ENCODE measurements at places on chromosomes 13 and 19. TPM values are rescaled to one million over a fixed set of nuclear protein-coding genes. Genes with fewer than 3 reads are reported as not detected.

CRYL1 gene
- total RNA-seq, result 18.2 TPM

ZNF566 gene
- 3.8 TPM for total RNA-seq

- H3K4me3 ChIP-seq, result no peak overlapping the region
- H3K4me1 ChIP-seq, result peaks cover 48% of the 10 kb centered on the region
- H3K36me3 ChIP-seq, result no peaks in the 10 kb centered on the region
- peak overlapping the region; percentile 75 for H3K27ac ChIP-seq
Observed at GRCh38 chr19:18046059-18046718, 38.2 kb downstream of the ARRDC2 start.

MAP2K2 gene
- total RNA-seq, result 129 TPM

DNA sequence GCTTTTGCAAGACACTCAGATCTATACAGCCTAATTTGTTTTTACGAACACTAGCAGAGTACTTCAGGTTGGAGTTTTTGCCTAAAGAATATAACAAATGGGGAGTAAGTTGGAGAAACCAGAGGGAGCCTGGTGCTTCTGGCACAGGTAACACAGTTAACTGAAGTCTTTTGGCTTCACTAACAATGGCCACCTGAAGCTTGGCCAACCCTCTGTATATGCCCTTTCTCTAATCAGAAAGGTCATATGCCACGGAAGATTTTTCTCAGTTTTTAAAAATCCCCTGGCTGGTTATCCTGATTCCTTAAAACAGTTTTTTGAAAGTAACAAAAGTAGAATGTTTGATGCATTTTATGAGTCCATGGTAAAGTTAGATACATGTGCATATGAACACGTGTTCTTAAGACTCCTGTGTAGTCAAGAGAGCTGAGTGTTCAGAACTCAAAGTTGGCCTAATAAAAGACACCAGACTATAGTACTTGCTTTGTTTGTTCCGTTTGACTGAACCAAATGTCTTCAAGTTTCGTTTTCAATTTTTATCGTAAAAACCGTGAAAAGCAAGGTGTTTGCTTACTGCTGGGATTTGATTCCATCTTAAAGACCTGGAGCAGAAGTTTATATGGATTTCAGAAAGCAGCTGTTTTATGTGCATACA is 137.5 kb downstream of the KCNRG start:
- no peaks in the 10 kb centered on the region for H3K36me3 ChIP-seq
- H3K4me1 ChIP-seq, result peaks cover 21% of the 10 kb centered on the region
- peaks cover 2% of the 10 kb centered on the region for H3K27me3 ChIP-seq
- DNase-seq, result no peak
- H3K4me3 ChIP-seq, result peak overlapping the region; percentile 33
- no peak overlapping the region for H3K27ac ChIP-seq

B3GNT3 gene
- 0.34 TPM for total RNA-seq

DNA sequence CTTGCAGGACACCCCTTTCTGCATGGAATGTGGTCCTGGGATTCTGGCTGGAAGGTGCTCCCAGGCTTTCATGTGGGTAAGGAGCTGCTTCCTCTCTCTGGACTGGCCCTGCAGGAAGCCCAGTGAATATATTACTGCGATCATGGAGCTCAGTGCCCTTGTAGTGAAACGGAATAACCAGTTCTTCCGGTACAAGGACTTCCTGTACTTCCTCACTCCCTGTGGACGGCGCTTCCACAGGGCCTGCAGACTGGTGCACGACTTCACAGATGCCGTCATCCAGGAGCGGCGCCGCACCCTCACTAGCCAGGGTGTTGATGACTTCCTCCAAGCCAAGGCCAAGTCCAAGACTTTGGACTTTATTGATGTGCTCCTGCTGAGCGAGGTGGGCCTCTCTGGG is 8.0 kb downstream of the CYP4F8 start:
- peaks cover 16% of the 10 kb centered on the region for H3K27me3 ChIP-seq
- H3K4me3 ChIP-seq, result no peak overlapping the region
- H3K36me3 ChIP-seq, result no peaks in the 10 kb centered on the region
- H3K27ac ChIP-seq, result no peak overlapping the region

GRCh38 chr13:96053003-96053703 is at the start of gene UGGT2:
Gene UGGT2, minus strand, starts transcription at chr13:96053401. Its CDS starts 89 bp downstream, at chr13:96053312.
- H3K4me1 ChIP-seq, result peaks cover 5% of the 10 kb centered on the region
- H3K36me3 ChIP-seq, result peaks cover 5% of the 10 kb centered on the region
- H3K4me3 ChIP-seq, result peak within 1 kb of the TSS; percentile 49

DNA sequence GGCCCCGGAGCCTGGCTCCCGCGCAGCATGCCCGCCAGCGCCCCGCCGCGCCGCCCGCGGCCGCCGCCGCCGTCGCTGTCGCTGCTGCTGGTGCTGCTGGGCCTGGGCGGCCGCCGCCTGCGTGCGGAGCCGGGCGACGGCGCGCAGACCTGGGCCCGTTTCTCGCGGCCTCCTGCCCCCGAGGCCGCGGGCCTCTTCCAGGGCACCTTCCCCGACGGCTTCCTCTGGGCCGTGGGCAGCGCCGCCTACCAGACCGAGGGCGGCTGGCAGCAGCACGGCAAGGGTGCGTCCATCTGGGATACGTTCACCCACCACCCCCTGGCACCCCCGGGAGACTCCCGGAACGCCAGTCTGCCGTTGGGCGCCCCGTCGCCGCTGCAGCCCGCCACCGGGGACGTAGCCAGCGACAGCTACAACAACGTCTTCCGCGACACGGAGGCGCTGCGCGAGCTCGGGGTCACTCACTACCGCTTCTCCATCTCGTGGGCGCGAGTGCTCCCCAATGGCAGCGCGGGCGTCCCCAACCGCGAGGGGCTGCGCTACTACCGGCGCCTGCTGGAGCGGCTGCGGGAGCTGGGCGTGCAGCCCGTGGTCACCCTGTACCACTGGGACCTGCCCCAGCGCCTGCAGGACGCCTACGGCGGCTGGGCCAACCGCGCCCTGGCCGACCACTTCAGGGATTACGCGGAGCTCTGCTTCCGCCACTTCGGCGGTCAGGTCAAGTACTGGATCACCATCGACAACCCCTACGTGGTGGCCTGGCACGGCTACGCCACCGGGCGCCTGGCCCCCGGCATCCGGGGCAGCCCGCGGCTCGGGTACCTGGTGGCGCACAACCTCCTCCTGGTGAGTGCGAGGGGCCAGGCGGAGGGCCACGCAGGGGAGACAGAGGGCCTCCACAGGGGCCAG is at the start of gene KL:
Gene KL, plus strand, starts transcription at position 10 of the 909 bp plus-strand sequence. Its CDS starts 18 bp downstream, at position 28.
- H3K4me3 ChIP-seq, result peak within 1 kb of the TSS; percentile 65
- H3K36me3 ChIP-seq, result no peaks in the 10 kb centered on the region
- no peak within 1 kb of the TSS for H3K27ac ChIP-seq
- peak; percentile 19 for DNase-seq
- peaks cover 60% of the 10 kb centered on the region for H3K27me3 ChIP-seq

IGFL2 gene
- not detected for total RNA-seq

- peaks cover 34% of the 10 kb centered on the region for H3K4me1 ChIP-seq
- H3K36me3 ChIP-seq, result peaks cover 18% of the 10 kb centered on the region
- DNase-seq, result peak; percentile 94
- H3K27me3 ChIP-seq, result no peaks in the 10 kb centered on the region
- peak overlapping the region; percentile 97 for H3K27ac ChIP-seq
- H3K4me3 ChIP-seq, result peak overlapping the region; percentile 95
Observed at GRCh38 chr19:48169578-48169938, 586 bp downstream of the LIG1 start.

DNA sequence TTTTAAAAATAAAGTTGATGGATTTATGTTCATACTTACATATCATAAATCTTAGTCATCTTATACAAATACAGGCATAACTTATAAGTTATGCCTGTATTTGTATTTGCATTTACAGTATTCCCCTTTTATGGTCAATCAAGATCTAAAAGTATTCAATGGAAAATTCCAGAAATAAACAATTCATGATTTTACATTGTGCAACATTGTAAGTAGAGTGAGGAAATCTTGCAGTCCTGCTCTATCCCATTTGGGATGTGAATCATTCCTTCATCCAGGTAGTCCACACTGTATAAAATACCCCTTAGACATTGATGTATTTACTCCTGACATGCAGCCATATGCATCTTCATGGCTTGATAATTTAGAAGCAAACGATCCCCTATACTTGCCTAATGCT is 795.3 kb downstream of the SLITRK1 start:
- no peaks in the 10 kb centered on the region for H3K4me1 ChIP-seq
- no peak overlapping the region for H3K27ac ChIP-seq
- H3K36me3 ChIP-seq, result no peaks in the 10 kb centered on the region

DNA sequence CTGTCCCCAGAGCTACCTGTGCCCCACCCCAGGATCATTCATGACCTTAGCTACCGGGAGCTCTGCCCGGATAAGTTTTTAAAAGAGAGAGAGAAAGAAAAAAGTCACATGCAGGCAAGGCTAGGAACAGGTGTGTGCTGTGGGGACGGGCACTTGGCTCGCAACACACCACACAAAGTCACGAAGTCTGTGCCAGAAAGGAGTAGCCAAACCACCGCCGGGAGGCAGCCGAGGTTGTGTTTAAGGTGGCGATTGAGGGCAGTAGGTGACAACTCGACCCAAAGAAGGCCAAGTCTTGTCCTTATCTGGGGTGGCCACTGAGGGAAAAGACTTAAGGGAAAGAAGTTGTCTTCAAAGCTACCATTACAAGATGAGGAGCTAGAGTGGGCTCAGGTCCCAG is 4.6 kb upstream of the TSHZ3 start:
- no peaks in the 10 kb centered on the region for H3K36me3 ChIP-seq
- peaks cover 67% of the 10 kb centered on the region for H3K27me3 ChIP-seq
- no peak overlapping the region for H3K27ac ChIP-seq
- DNase-seq, result peak; percentile 36

DNA sequence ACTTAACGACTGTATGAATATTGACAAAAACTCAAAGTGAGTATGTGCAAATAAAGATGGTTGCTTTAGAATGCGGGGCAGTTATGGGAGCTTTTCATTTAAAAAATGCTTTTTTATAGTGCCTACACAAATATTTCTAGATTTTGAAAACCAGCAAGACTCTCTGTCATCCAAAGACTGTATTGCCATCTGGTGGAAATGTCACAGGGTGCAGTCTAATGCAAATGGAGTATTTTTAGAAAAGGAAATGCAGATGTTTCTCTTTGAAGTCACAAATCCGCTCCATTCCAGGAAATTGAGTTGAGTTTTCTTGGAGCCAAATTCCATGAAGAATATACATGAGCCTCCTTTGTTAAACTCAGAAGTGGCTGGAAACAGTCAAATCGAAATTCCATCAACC is 2.3 kb upstream of the C1QTNF9B start:
- H3K36me3 ChIP-seq, result no peaks in the 10 kb centered on the region
- no peak overlapping the region for H3K4me3 ChIP-seq
- DNase-seq, result no peak
- peaks cover 2% of the 10 kb centered on the region for H3K4me1 ChIP-seq

SCN1B gene
- total RNA-seq, result 1.6 TPM

TOMM40 gene
- 86.4 TPM for total RNA-seq

ZNF221 gene
- 1.0 TPM for total RNA-seq
